ENCODE measurements at places on chromosomes 7 and 10.

GRCh38 chr7:92988941-92989545 lies 128.7 kb downstream of the SAMD9 start:
- DNase-seq, result peak; percentile 30

DNA sequence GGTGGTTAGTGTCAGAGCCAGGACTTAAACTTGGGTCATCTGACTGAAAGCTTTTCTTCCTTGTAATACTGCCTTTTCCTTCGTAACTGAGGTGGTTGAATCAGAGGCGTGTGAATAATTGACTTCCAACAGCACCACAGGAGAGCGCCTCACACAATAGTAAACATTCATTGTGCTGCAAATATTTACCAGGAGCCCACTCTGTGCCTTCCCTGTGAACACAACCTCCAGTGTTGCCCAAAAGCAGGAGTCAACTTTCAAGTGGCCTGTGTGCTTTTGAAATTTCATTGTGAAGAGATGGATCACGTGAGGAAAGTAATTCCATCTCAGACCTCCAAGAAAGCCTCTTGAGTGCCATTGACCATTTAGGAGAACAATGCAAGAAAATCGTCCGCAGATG lies 60.2 kb downstream of the ADRA2A start:
- no peak for DNase-seq

DNA sequence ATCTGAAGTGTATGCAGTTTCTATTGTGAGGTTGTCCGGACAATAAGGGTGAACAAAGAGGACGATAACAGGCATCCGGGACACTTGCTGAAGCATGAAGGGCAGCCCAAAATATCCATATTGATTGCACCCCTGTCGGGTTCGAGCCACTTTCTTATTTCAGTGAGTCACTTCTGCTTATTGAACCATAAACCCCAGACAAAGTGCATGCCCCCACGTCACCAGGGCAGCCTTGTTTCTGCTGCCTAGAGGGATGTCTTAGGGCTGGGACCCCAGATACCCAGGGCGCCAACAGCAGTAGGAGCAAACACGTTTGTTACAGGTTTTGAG lies 175.3 kb upstream of the LYZL1 start:
- no peak for DNase-seq

DNA sequence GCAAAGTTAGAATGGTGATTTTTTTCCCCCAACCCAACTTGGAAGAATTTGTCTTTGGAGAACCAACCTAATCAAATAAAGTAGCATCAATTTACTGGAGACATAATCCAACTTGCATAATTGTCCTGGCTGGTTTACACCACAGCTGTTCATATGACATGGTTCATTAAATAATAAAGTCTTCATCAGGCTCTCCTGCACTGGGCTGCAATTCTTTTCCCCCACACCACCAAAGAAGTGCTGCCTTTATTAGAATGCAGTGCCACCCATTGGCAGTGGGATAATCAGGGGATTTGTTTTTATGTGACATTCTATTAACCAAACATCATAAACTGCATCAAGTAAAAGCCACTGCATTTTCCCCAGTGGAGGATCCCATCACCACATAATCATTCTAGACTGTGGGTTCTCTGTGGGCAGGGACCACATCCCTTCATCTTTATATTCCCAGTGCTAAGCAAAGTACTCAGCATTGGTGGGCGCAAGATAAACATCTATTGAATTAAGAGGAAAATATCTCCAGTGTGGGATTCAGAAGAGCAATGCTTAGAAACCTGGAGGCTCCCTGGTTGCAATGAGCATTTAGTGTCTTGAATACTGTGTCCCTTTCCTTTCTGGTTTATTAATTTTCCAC lies 322.0 kb downstream of the KCNMA1 start:
- no peak for DNase-seq

GRCh38 chr10:131211559-131211958 lies 100.0 kb downstream of the TCERG1L start:
- no peak for DNase-seq

DNA sequence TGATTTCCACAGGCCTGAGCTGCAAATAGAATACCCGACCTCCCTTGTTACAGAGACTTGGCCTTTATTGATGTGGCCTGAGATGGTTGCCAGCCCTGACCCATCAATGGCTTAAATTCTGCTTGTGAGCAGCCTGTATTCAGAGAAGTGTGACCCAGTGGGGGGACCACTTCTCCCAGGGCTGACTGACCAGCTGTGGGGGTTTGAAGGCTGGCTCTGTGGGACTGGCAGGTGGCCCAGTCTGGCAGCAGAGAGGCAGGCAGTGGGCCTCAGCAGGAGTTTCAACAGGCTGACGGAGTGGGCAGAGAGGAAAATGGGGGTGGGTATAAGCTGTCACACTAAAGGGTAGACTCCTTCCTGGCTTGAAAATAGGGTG lies 12.2 kb upstream of the PPIF start:
- DNase-seq, result no peak

- DNase-seq, result no peak
These were observed 17.9 kb downstream of the OGDHL start for GRCh38 chr10:49744091-49744685.

DNA sequence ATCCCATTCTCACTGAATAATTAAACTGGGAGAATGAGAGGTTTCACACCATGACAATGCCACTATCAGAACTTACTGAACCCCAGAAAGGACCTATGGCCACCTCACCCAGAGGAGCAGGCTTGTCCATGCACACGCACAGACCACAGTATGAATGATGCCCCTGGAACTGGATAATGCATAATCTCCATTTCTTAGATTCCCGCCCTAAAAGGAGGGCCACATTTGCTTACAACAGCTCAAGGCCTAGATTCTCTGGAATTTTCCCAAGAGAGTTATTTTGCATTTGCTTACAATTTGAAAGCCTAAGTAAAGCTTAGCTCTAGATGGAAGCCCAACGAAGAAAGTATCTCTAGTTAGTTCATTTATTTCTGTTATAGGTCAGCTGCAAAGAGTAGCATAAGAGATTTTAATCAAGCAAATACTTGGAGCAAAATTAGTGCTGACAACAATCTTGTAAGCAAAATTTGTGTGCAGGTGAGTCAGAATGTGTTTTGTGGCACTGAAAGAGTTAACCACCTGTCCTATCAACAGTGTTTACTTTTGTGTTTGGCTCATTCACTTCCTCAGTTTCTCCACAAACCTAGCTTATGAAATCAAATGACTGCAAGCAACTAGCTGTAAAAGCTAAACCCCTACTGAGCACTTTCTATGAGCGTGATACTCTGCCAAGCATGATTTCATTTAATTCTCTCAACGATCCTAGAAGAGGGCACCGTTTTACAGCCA lies 32.1 kb downstream of the ELMO1 start:
- no peak for DNase-seq

- DNase-seq, result peak; percentile 37
These were observed 45.9 kb upstream of the PAPSS2 start for GRCh38 chr10:87613751-87614150.

DNA sequence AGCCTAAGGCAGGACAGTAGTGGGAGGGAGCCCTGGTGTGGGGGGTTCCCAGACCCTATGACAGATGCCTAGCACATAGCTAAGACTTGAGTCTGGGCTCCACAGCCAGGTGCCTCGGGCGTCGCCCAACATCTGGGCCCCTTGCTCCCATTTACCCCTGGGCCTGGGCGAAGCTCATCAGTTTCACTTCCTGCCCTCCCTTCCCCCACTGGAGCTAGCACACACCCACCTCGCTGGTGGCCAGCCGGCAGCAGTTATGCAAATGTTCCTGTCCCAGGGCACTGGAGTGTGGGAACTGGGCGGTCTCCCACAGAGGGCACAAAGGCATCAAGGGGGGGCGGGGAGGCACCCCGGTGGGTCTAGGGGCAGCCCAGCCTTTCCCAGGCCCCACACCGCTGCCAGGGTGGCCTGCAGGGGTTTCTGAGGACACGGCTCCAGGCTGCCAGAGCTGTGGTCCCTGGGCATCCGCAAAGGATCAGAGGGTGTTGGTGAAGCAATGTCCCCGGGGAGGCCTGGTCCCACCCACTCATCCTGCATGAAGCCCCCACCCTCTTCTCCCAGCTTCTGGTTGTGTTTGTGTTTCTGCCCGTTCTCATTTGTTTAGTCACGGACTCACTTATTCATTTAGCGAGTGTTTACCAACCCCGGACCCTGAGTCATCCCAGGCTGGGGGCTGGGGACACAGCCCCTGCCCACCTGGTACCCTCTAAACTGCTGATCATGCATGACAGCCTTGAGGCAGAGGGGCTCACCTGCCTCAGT lies 20.4 kb downstream of the SH2B2 start:
- peak; percentile 56 for DNase-seq

- no peak for DNase-seq
These were observed 18.8 kb downstream of the CPVL start for GRCh38 chr7:29127527-29127926.

- no peak for DNase-seq
These were observed 95.7 kb upstream of the EEPD1 start for GRCh38 chr7:36057323-36057722.

DNA sequence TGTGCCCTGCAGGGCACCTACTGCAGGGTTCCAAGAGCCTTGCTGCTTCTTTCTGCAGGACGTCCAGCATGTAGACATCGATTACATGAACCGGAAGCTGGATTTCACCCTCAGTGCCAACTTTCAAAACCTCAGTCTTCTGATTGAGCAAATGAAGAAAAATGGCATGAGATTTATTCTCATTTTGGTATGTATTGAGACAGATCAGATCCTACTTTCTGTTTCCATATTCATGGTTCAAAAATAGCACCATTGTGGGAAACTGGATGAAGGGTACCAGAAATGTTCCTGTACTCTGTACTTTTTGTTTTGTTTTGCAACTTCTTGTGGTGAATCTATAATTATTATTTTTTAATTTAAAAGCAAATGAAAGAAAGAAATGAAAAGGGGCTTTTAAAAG lies 64.1 kb downstream of the MGAM2 start:
- no peak for DNase-seq

GRCh38 chr10:48307711-48308018 lies 1.2 kb downstream of the MAPK8 start:
- DNase-seq, result no peak

- no peak for DNase-seq
These were observed 69.8 kb upstream of the STEAP1B start for GRCh38 chr7:22569586-22570321.

GRCh38 chr7:79319369-79319768 lies 134.1 kb downstream of the MAGI2 start:
- peak; percentile 17 for DNase-seq

- DNase-seq, result no peak
These were observed 48.7 kb upstream of the UBN2 start for GRCh38 chr7:139182363-139182762.

DNA sequence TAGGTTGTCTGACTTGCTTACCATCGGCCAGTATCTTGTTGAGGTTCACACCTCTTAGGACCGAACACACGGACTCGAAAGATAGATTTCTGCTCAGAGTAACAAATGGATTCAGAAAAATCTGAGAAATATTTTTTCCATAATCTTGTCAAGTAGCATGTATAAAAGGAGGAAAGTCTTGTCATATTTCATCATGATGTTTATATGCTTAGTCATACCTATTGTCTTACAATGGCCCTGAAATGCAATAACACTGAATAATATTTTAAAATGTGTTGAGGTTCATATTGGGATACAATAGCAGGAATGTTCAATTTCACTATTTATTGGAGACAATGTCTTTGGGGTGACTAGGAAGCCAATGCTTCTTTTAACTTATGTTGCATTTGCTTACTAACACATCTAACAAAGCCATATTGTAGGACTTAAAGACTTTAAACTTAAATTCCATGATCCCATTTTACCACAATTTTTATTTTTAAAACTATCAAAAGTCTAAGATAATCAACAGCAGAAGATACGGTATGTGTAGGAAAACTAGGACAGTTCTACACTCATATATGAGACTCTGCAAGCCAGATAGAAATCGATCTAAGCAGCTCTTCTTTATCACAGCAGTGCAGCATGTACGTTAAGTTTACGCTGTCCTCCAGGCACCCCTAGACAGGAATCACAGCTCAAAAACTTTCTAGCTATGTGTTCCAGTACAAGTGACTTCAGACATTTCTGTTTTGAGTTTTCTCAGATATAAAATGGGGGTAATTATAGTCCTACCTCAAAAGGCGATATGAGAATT lies 135.7 kb upstream of the CAV2 start:
- peak; percentile 33 for DNase-seq

GRCh38 chr7:137762334-137762733 lies 84.4 kb downstream of the DGKI start:
- no peak for DNase-seq

Data from fibroblast of gingiva (primary cell).